CD4-positive, alpha-beta T cell (primary cell): ENCODE measurements at places on chromosomes 1 and 21.

- no peaks in the 10 kb centered on the region for H3K27me3 ChIP-seq
- no peak overlapping the region for H3K4me3 ChIP-seq
- no peak overlapping the region for H3K27ac ChIP-seq
- H3K36me3 ChIP-seq = no peaks in the 10 kb centered on the region
These were observed 163.8 kb downstream of the COL24A1 start for GRCh38 chr1:85992791-85993190.

DNA sequence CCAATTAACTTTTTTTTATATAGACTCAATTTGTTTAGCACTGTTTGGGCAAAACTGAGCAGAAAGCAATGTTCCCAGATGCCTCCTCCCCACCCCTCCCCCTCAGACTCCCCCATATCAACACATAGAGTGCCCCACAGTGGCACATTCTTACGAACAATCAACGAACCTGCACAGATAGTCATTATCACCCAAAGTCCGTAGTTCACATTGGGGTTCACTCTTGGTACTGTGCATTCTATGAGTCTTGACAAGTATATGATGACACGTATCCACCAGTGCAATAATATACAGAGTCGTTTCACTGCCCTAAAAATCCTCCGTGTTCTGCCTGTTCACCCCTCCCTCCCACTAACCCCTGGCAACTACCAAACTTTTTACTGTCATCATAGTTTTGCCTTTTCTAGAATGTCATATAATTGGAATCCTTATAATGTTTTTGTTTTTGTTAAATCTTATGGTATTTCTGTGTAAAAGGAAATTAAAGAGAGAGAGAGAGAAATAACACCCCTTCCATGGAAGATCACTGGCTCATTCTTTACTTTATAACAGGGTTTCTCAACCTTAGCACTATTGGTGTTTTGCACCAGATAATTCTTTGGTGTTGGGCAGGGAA lies 37.2 kb upstream of the HNRNPU start:
- no peak overlapping the region for H3K4me3 ChIP-seq
- no peaks in the 10 kb centered on the region for H3K4me1 ChIP-seq
- no peaks in the 10 kb centered on the region for H3K27me3 ChIP-seq
- DNase-seq = no peak
- no peaks in the 10 kb centered on the region for H3K36me3 ChIP-seq

GRCh38 chr1:41677620-41678019 lies 193.1 kb upstream of the EDN2 start:
- H3K36me3 ChIP-seq = no peaks in the 10 kb centered on the region
- DNase-seq = no peak
- no peak overlapping the region for H3K4me3 ChIP-seq

- H3K27me3 ChIP-seq = peaks cover 2% of the 10 kb centered on the region
- no peak overlapping the region for H3K27ac ChIP-seq
- H3K36me3 ChIP-seq = no peaks in the 10 kb centered on the region
- DNase-seq = no peak
These were observed 12.6 kb upstream of the MAPKAPK2 start for GRCh38 chr1:206672011-206672688.

GRCh38 chr1:155267373-155267772 lies 5.2 kb upstream of the SCAMP3 start:
- H3K27me3 ChIP-seq = no peaks in the 10 kb centered on the region
- H3K4me3 ChIP-seq = no peak overlapping the region
- no peak overlapping the region for H3K27ac ChIP-seq
- peaks cover 21% of the 10 kb centered on the region for H3K4me1 ChIP-seq
- H3K36me3 ChIP-seq = peaks cover 80% of the 10 kb centered on the region

DNA sequence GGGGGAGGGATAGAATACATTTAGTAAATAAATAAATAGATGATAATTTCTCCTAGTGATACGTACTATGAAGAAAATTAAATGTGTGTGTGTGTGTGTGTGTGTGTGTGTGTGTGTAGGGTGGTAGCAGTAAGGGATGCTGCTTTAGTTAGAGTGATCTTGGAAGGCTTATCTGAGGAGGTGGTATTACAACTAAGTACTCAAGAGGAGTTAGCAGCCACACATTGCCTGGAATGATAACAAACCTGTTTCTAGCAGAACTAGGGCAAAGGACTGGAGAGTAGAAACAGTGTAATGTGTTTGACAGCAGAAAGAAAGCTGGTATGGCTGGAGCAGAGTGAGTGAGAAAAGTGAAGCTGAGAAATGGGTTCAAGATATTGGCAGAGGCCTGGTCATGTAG lies 58.3 kb upstream of the FASLG start:
- no peak for DNase-seq
- H3K36me3 ChIP-seq = peaks cover 67% of the 10 kb centered on the region
- no peak overlapping the region for H3K27ac ChIP-seq
- H3K27me3 ChIP-seq = no peaks in the 10 kb centered on the region
- H3K4me1 ChIP-seq = peaks cover 8% of the 10 kb centered on the region
- H3K4me3 ChIP-seq = no peak overlapping the region

DNA sequence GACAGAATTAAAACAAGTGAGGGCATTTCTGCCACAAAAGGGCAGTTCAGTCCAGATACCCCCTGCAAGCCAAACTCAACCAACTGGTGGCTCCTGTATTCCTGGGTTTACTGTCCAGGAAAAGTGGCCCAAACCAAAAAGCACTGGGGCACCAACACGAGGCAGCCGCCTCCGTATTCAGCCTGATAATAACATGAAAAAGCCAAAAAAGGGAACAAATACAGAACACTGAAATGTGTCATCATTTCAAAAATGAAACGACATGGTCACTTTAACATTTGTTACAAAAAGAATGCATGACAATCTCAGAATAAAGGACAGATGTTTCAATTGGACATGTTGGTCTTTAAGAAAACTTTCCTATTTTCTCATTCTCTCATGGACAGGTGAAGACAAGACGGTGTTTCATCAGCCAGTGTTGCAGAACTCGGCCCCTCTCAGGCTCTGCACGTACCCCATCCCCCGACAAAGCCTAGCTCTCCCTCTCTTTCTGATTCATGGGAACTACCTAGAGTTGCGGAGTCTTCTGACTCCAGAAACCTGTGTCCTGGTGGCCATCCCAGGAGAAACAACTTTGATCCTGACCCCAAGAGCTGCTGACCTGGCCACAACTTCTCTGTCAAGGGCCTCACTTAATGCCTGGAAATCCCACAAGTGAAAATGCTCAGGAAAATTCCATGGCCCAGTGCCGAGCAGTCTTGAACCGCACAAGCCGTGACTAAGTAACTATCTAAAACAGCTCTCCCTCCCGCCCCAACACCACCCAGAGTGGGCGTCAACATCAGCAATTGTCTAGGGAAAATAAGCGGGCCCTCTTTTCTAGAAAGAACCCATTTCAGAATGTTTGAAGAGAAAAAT lies 27.1 kb downstream of the ZBTB17 start:
- no peaks in the 10 kb centered on the region for H3K27me3 ChIP-seq
- H3K36me3 ChIP-seq = peaks cover 45% of the 10 kb centered on the region
- H3K4me1 ChIP-seq = peaks cover 63% of the 10 kb centered on the region

DNA sequence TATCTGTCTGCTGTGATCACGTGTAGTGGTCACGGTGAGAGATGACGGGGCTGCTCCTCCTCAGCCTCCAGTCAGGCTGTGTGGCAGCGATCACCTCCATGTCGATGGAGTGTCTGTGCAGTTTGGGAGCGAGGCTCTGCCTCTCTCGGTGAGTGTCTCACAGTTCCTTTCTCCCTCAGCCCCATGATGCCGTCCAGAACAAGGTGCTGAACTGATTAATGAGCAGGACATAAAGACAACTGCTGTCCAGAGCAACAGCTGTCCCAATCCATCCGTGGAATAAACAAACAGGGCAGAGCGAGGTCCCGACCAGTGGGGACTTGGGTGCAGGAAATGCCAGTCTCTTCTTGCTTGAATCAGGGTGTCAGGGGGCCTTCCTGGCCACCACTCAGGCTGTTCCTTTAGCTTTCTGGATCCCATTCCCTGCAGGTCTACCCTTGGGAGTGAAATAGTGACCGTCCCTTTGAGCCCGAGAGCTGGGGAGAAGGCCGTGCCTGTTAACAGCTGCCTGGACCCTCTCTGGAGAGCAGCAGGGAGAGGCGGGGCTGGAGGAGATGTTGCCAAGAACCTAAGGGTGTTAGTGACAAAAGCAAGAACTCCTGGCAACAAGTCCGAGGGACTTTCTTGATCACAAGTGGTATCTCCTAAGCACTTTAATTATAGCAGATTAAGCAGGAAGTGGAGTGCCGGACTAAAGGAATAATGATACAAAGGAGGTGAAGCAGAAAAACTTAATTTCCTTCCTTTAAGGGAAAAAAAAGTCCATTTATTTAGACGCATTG lies 443.9 kb downstream of the KIF26B start:
- H3K4me1 ChIP-seq = no peaks in the 10 kb centered on the region
- no peak overlapping the region for H3K27ac ChIP-seq
- peaks cover 2% of the 10 kb centered on the region for H3K27me3 ChIP-seq
- DNase-seq = no peak
- H3K36me3 ChIP-seq = no peaks in the 10 kb centered on the region
- no peak overlapping the region for H3K4me3 ChIP-seq

DNA sequence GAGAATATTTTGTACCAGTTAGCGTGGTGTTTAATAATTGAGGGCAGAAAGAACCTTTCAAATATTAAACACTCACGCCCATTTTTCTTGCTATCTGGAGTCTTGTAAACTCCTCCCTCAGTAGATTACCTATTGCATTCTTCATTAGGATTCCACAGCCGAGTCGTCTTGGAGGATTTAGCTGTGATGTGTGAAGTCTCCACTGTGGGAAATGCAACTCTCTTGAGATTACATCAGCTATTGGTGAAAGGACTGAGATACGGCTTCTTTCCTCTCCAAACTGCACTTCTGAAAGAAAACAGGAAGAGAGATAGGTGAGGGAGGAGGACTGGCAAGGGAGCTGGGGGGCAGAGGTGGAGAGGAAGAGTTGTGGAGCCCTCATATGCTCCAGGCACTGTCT lies 36.1 kb downstream of the ACTA1 start:
- no peak overlapping the region for H3K27ac ChIP-seq
- no peak overlapping the region for H3K4me3 ChIP-seq
- peaks cover 8% of the 10 kb centered on the region for H3K27me3 ChIP-seq
- no peaks in the 10 kb centered on the region for H3K36me3 ChIP-seq

DNA sequence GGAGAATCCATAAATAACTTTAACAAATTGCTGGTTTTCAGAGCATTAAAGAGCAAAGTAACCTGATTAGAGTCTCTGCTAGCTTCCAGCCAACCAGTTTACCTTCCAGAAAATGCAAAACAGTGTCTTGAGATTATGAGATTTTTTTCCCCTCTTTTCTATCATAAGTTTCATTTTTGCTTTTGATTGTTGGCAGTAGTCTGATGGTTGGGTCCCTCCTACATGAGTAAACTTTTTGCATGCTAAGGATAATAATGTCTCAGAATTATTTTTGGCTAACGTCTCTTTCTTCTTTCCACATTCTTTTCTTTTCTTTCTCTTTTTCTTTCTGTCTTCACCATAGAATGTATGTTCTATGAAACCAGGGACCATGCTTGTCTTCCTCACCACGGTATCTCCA lies 6.3 kb upstream of the ADAMTS5 start:
- no peaks in the 10 kb centered on the region for H3K4me1 ChIP-seq
- H3K4me3 ChIP-seq = no peak overlapping the region
- no peaks in the 10 kb centered on the region for H3K36me3 ChIP-seq
- H3K27ac ChIP-seq = no peak overlapping the region

- no peak for DNase-seq
- no peaks in the 10 kb centered on the region for H3K27me3 ChIP-seq
- no peak overlapping the region for H3K4me3 ChIP-seq
- H3K27ac ChIP-seq = no peak overlapping the region
These were observed 31.2 kb downstream of the TSEN15 start for GRCh38 chr1:184082541-184083415.

DNA sequence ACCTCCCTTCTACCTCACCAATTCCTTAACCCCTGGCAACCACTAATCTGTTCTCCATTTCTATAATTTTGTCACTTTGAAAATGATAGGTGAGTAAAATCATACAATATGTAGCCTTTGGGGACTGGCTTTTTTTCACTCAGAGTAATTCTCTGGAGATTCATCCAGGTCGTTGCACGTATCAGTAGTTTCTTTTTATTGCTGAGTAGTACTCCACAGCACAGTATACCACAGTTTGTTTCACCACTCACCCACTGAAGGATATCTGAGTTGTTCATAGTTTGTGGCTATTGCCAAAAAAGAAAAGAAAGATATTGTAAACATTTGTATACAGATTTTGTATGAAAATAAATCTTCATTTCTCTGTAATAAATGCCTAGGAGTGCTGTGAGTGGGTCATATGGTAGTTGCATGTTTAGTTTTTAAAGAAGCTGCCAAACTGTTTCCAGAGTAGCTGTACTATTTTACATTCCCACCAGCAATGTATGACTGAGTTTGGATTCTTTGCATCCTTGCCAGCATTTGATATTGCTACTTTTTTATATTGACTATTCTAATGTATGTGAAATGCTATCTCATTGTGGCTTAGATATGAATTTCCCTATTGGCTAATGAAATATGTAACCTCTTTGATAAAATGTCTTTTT lies 3.7 kb downstream of the CHD1L start:
- no peak for DNase-seq
- no peak overlapping the region for H3K4me3 ChIP-seq
- no peaks in the 10 kb centered on the region for H3K36me3 ChIP-seq
- H3K27me3 ChIP-seq = no peaks in the 10 kb centered on the region
- H3K27ac ChIP-seq = no peak overlapping the region

- H3K4me3 ChIP-seq = no peak overlapping the region
- H3K27me3 ChIP-seq = no peaks in the 10 kb centered on the region
- H3K27ac ChIP-seq = no peak overlapping the region
- no peak for DNase-seq
These were observed 80.4 kb downstream of the ATP1A1 start for GRCh38 chr1:116453481-116453880.

DNA sequence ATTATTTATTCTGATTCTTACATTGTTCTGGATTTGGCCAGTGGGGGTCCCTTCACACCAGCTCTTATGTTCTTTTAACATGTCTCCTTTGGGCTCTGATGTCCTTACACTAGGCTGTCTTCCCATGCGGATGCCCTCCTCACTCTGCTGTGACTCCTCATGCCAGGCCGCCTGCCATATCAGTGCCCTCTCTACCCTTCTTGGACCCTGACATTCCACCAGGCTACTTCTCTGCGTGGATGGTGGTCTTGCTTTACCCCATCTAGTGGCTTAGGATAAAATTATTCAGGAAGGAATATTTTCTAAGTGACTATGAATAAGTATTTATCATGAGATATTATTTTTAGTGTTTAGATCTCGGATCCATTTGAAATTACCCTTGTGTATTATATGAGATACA lies 21.2 kb downstream of the ATF6 start:
- H3K36me3 ChIP-seq = peaks cover 80% of the 10 kb centered on the region
- H3K4me1 ChIP-seq = no peaks in the 10 kb centered on the region
- no peak overlapping the region for H3K27ac ChIP-seq
- H3K4me3 ChIP-seq = no peak overlapping the region
- DNase-seq = no peak
